Renal cortical epithelial cell (primary cell): ENCODE measurements at places on chromosomes 16 and 17.
A peak's percentile ranks its signal among the peaks of the same experiment; 100 is the strongest.

DNA sequence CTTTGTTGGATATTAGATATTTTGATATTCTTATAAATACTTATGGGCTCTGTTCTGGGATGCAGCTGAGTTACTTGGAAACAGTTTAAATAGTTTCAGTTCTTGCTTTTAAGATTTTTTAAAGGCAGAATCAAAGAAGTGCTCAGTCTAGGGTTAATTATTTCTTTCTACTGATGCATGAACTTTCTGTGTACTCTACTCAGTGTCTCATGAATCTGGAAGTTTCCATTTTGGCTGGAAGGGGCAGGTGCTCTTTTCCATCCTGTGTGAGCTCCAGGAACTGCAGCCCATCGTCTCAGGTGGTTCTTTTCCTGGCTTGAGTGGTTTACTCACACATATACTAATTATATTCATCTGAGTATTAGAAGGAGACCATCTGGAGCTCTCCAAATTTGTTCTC is 61.1 kb upstream of the CPHXL start:
- DNase-seq: no peak

- DNase-seq: no peak
Measured at GRCh38 chr17:38743556-38744171, 4.5 kb downstream of the PCGF2 start.

GRCh38 chr17:1241929-1242328 is 28.3 kb upstream of the BHLHA9 start:
- peak; percentile 9 for DNase-seq

GRCh38 chr17:3710951-3711383 is 12.7 kb upstream of the HASPIN start:
- peak; percentile 71 for DNase-seq

GRCh38 chr17:29051194-29051593 is 8.3 kb downstream of the PIPOX start:
- DNase-seq: no peak

- DNase-seq: no peak
Measured at GRCh38 chr16:87040169-87041117, 276.7 kb downstream of the C16orf95 start.

DNA sequence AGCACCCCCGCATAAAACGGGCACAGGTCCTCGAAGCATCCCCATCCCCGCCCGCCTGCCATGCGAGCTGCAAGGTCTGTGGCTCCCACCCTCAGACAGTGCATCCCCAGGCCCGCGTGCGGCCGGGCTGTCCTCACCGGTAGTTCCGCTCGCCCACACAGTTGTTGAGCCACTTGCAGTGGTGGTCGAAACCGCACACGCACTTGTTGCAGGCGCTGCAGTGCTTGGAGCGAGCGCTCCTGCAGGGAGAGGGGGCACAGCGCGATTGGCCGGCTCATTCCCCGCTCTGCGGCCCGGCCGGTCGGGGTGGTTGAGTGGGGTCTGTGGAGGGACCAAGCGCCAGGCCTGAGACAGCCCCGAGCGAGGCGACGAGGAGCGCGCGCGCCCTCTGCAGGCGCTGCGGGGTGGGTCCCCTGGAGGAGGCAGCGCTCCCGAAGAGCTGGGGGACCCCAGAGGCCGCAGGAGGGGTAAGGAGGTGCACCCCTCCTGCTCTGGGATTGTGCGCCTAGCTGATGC is 6.0 kb upstream of the TPPP3 start:
- DNase-seq: no peak

DNA sequence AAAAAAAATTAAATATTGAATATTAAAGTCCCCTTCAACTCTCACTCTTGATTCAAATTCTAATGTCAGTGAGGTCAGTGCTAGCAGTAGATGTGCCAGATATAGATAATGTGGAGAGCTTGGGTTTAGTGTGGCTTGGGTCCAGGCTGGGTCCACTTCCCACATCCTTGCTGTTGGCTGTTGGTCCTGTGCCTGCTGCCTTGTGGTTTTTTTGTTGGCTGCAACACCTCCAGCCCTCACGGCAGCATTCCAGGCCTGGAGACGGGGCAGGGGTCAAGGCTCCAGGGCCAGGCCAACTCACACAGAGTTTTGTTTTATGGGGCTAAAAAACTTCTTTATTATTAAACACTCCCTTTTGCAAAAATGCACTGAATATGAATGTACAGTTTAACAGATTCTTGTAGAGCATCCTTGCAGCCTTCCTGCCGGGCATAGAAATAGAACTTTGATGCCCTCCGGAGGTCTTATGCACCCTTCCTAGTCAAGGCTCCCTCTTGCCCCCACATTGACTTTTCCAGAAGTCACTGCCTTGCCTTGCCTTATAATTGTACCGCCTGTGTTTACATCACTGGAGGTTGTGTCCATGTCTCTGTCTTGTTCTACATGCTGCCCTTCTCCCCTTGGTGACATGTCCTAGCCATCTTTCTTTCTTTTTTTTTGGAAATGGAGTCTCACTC is 25.5 kb upstream of the MYO15B start:
- peak; percentile 45 for DNase-seq

DNA sequence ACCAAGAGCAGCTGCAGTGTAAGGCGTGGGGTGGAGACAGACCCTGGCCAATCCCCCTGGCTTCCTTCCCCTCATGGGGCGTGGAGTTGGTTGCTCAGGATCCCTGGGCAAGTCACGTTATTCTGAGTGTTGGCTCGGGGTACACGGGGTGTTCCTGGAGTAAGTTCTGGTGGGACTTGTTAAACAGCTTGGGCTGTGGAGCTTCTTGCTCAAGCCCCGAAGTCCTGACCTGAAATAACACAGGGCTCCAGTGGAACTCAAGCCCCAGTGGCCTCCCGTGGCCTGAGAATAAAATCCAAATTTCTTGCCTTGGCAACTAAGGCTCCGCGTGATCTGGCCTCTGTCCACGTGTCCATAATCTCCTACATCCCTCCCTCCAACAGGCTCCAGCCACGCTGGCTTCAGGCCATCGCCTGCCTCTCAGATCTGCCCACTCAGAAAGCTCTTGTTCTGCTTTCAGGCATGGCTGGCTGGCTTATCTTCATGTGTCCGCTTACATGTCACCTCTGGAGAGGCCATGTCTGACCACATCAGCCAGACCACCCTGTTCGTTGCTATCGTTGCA is 49.3 kb upstream of the BCO1 start:
- no peak for DNase-seq

- no peak for DNase-seq
Measured at GRCh38 chr17:83136931-83137330, 57.5 kb downstream of the METRNL start.

DNA sequence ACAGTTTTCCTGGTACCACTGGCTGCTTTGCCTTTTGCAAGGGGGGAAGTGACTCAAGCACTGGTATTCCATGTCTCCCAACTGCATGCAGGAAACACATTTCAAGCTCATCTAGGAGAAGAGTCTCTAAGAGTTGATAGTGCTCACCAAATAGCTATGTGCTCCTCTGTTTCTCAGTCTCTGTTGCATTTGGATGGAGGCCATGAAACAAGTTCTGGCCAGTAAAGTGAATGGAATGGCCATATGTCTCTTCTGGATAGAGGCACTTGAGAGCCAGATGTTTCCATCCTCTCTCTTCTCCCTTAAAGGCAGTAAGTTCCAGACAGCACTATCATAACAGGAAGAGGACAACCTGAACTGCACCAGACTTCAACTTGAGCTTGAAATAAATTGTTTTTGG is 60.6 kb downstream of the C16orf82 start:
- DNase-seq: no peak

DNA sequence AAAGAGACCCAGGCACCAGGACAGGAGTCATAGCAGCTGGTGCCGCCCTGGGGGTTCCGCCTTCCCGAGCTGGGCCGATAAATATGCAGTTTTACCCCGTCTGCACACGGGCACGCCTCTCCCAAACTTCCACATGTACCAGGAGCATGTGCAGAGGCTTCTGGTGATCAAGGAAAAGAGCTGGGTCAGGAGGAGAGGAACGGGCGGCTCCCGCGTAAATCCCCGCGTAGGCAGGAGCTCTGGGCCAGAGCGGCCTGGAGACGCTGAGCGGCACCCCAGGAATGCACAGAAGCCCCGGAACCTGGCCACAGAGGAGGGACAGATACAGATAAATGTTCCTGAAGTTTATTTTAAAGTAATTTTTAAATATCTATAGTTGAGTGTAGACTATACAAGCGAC is 46.6 kb upstream of the METRNL start:
- no peak for DNase-seq

DNA sequence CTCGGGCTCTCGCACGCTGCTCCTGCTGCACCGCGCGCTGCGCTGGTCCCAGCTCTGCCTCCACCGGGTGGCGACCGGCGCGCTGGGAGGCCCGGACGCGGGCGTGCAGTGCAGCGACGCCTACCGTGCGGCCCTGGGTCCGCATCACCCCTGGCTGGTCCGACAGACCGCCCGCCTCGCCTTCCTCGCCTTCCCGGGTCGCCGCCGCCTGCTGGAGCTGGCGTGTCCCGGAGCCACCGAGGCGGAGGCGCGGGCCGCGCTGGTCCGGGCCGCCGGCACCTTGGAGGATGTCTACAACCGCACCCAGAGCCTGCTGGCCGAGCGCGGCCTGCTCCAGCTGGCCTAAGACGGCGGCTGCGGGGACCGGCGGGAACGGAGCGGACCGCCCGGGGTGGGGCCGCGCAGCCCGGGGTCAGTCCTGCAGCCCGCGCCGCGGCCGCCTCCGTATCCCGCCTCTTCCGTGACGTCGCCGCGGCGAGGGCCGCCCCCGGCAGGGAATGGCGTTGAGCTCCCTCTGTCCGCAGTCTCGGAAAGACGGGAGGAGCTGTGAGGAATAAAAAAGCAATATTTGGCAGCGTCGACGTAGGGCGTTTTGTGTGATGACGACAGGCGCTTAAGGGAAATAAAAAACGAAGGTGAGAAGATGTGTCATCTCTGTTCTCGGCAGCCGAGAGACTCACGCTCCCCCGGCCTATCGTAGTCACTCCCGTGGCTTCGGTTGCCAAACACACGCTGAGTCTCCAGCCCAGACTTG is 1.4 kb downstream of the GLTPD2 start:
- DNase-seq: peak; percentile 61
